GM12878 (cell line): ENCODE measurements at places on chromosomes 13 and 19.

- no peak for DNase-seq
These were observed 1260.5 kb upstream of the PCDH9 start for GRCh38 chr13:68490594-68490993.

DNA sequence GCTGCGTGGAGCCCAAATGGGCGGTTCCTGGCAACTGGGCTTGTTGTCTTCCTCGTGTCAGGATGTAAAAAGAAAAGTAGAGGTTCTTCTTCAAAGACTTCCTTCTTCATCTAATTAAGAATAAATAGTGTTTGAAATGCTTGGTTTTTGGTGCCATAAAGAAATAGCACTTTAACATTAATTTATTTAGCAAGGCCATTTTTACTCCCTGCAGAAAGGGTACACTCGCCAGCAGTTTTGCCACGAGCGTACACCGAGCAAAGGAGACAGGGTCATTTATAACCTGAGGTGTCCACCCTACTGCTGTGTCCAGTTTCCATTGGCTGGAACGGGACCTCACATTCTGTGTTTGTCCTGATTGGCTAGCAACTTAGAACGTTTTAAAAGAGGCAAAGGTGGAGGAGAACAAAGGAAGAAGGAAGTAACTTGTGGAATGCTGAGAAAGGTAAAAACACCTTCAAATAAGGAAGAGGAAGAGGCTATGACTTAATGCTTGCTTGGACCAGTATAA lies 21.8 kb upstream of the OR10H1 start:
- no peak for DNase-seq

- DNase-seq: no peak
These were observed at the start of gene TSC22D1 for GRCh38 chr13:44575741-44576350. Gene TSC22D1 (minus strand): TSS chr13:44576330. CDS start chr13:44576074, 256 bp downstream.

DNA sequence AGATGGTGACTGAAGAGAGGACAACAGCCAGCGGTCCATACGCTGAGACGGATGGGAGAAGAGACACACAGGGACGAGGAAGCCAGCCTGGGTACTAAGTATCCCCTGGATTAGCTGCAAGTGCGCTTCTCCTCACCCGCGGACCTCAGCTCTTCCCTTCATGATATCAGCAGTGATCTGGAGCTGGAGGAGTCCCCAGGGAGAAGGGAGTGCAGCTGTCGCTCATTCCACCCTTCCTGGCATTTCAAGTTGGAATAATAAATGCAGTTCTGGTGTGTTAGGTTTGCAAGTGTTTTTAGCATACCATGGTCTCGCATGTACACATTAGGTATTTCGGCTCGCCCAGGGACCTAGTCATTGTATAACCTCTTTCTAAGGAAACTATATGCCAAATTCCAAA lies 88.5 kb upstream of the C1QTNF9B start:
- no peak for DNase-seq

GRCh38 chr13:98254513-98254912 lies 77.4 kb upstream of the RNF113B start:
- no peak for DNase-seq

DNA sequence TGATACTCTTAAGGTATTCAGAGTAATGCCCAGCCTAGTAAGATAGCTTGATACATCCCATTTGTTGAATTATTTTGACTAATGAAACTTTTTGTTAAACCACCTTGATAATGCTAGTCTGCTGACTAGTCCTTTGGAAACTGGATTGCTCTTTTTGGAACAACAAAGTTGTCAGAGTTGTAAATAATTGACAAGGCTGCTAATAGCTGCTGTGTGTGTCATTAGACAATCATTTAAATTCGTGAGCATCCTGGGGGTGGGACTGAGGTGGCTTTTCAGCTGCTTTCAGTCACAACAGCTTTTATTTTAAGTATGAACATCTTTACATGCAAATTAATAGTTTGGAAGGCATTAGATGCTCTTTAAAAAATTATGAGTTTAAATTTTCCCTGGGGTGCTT lies 153.5 kb downstream of the HS6ST3 start:
- no peak for DNase-seq

GRCh38 chr19:56966697-56967299 lies 126.3 kb upstream of the PEG3 start:
- no peak for DNase-seq

- no peak for DNase-seq
These were observed 2.0 kb upstream of the KLF12 start for GRCh38 chr13:74136084-74136658.

GRCh38 chr13:75372517-75372916 lies 109.5 kb downstream of the TBC1D4 start:
- no peak for DNase-seq

DNA sequence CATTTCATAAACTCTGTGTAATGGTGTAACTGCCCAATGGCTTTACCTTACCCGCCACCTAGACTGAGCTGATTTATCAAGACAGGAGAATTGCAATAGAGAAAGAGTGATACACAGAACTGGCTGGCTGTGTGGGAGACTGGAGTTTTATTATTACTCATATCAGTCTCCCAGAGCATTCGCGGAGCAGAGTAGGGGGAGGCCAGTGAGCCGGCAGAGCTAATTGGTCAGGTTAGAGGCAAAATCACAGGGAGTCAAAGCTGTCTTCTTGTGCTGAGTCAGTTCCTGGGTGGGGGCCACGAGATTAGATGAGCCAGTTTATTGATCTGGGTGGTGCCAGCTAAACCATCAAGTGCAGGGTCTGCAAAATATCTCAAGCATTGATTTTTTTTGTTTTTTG lies 23.4 kb upstream of the SLITRK1 start:
- no peak for DNase-seq

GRCh38 chr13:27170516-27171243 lies 931 bp downstream of the USP12 start:
- DNase-seq: no peak

- DNase-seq: no peak
These were observed 65.5 kb downstream of the RASA3 start for GRCh38 chr13:114066956-114067355.

DNA sequence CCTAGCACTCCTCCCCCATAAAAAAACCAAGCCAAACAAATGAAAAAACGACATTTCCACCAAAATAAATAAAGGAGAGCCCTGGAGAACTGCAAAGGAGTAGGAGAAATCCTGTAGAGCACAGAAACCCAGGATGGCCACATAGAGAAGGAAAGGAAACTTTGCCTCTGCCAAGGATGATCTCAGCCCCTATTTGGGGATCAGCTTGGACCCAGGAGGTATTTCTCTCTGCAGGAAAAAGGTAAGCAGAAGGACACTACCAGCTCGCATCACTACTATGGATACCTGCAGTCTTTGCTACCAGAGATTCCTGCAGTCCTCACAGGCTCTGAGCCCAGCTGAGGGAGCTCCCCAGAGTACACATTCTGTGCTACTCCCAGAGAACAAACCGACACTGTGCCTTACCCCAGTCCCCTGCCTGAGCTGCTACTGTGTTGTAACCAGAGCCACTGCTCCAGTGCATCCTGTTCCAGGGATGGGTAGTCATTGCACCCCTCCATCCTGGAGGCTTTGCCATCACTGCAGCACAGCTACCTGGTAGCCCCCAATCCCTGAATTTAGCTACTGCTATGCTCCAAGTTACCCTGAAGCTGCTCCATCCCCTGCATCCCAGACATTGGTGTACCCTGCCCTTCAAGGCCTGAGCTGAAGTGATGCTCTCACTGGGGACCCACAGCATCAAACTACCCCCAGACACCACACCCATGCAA lies 41.7 kb downstream of the VWA8 start:
- DNase-seq: no peak

DNA sequence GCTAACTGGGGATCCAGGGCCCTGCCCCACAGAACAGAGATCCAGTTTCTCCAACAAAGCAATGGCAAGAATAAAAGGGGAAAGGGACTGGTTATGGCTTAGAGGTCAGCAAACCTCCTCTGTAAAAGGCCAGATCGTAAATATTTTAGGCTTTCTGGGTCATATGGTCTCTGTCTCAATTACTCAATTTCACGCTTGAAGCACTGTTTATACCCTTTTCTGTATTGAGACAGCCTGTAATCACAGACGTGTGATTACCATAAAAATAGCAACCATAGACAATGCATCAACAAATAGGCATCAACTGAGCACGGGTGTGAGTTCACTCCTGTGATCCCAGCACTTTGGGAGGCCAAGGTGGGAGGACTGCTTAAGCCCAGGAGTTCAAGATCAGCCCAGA lies 9.3 kb downstream of the RAB3D start:
- DNase-seq: no peak

DNA sequence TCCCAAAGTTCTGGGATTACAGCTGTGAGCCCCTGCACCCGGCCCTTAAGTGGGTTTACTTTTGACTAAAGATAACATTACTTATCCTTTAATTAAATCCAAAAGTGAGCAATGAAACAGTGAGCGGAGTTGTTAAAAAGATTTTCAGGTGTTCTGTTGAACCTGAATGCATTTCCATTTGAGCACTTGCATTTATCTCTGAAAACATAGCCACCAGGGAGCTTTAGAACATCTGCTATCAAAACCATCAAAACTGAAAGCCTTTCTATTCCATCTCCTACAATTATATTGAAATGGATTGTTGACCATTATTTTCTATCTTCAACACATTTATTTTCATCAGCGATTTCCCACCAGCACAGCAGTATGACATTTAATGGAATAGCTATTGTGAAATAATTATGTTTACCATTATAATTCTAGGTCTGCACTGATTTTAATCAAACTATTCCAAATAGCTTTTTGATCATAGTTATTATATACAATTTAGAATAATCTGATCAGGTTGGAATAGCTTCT lies 269.0 kb downstream of the FGF14 start:
- no peak for DNase-seq

DNA sequence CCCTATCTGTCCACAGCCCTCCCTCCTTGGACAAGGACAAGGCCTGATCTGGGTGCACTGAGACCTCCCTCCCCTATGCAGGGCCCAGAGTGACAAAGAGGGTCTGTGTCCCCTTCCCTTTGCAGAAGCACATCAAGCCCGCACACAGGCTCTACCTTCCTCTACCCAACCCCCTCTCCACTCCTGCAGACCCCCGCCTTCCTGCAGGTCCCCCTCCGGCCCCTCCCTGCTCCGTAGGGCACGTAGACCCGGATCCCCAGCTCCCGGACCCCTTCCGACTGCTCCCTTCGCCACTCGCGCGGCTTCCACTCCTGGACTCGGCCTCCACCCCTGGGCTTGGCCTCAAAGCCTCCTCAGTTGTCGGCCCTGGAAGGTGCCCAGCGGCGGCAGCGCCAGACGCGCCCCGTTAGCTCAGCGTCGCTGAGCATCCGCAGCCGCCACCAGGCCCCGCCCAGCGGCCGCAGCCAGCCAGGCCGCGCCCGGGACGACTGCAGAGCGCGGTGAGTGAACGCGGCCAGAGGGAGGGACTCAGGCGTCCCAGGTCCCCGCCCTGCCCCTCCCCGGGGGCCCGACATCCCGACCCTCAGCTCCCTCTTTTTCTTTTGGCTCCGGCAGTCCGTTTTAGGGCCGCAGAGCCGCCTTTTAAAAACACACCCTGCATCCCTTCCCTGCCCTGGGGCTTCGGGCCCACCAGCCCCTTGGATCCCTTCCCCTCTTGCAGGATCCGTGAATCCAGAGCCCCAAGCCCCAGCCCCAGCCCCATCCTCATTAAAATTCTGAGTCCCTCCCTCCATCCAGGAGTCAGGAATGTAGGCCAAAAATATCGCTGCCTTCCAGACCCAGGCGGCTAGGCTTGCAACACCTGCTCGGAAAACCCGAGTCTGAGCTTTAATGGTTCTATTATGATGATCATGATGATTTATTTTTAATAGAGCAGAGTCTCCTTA lies 1.5 kb upstream of the MYADM start:
- DNase-seq: no peak

DNA sequence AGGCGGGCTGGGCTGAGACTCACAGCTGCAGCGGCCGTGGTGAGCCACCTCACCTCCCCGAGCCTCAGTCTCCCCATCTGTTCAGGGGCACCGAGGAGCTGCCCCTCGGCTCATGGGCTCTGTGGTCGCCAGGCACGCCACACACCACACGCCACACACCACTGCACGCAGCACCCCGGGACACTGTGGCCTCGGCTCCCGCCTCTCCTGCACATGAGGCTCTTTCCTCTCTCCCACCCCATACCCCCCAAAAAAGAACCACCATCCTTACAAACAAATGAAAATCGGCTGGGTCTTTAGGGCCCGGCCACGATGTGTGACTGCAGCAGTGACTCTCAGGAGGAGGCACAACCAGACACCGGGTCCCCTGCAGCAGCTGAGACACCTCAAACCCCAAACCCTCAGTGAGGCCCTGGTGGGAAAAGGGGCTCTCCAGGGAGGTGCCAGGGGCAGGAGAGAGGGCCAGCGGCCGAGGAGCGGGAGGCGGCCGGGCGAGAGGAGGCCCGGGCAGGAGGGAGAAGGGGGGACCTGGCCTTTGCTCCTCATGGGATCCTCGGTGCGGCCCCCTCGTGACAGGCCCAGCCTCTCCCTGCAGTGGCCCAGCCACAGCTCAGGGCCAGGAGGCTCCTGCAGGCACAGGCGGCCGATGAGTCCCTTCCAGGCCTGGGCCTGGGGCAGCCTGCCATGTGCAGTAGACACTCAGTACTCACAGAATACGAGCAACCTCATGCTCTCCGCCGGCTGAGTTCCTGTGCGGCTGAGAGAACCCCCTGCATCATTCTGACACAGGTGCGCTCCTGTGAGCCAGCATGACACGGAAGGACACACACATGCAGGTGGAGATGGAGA lies 66.3 kb downstream of the RASA3 start:
- no peak for DNase-seq

DNA sequence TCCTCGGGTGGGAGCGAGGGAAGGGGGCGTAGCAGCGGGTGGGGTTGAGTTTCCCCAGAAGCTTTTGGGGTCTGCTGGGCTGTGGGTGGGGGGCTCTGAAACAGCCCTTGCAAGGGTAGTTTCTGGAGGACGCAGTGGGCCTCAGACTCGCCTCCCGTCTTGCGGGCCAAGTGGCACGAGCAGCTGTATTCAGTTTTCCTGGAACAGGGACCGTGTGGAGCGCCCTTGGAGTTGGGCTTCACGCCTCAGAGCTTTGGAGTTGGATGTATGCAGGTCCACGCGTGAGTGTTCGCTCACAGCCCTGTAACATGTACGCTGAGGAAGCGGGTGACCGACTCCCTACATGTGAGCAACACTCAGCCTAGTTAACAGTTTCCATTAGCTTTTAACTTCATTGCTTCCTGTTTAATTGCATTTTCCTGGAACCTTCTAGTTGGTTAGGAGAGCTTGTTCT lies 603 bp downstream of the TM9SF2 start:
- no peak for DNase-seq

GRCh38 chr19:54168174-54168917 lies 4.6 kb downstream of the TMC4 start:
- DNase-seq: no peak

DNA sequence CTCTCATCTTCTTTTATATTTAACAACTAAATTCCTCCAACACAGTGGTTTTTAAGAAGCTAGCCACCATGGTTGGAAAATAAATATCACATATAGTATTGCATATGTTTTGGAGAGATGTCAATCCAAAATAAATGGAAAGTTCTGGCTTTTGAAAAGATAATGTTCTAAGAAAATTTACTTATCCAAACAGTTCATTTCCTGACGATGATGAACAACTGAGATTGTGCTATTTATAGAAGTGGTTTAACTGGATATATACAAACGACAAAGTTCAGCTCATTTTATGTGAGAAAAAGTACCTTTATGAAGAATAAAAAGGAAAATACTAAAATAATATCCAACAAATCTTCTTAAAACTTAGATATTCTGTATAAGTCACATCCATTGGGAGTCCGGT lies 174.7 kb downstream of the MZT1 start:
- DNase-seq: no peak

GRCh38 chr19:30371161-30371836 lies 885 bp upstream of the ZNF536 start:
- no peak for DNase-seq
